ENCODE measurements at places on chromosomes 1 and 21.

GRCh38 chr1:78304761-78305160 lies 186.0 kb upstream of the PTGFR start:
- DNase-seq = no peak

DNA sequence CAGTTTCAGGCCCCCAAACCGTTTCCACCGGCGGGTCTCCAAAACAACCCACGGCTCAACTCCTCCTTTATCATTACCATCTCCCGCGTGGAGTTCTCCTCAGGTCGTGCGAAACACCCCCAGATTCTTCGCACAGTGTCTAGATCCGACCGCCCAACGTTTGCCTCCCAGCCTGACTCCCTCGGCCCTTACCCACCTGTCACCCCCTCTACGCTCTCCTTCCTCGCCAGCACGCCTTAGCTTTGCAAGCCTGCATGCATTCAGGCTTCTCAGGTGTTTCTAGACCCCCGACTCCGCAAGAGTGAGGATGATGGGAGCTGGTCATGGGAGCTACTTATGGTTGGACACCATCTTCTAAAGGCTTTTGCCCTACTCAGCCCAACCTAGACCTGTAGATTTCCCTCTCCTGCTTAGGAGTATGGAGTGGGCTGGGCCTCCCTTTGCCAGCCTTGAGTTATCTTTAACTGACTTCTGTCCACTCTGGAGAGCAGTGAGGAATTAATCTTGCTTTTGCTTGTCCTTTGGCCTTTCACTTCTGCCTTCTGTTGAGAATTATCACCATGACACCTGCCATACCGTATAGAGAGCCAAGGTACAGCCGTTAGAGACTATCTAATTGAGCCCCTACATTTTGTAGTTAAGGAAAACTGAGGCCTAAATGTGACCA lies 865 bp downstream of the ATP5IF1 start:
- DNase-seq = no peak

GRCh38 chr1:173395762-173396161 lies 81.4 kb upstream of the PRDX6 start:
- DNase-seq = no peak

DNA sequence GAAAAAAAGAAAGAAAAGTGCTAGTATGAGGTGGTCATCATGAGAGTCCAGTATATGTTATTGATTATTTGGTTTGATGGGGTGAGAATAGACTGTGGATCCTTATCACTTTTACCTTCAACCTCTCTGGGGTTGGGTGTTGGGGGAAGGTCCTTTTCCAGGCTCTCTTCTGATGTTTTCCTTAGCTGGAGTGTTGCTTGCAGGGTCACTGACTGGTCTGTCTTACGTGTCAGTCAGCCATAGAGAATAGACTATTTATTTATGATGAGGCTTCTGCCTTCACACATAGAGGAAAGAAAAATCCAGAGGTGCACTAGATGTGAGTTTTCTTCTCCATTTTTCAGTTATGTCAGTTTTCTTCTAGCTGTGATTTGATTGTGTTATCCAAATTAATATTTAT lies 36.5 kb downstream of the MAP3K21 start:
- no peak for DNase-seq

GRCh38 chr1:119712342-119713038 lies 756 bp downstream of the PHGDH start:
- DNase-seq = no peak

DNA sequence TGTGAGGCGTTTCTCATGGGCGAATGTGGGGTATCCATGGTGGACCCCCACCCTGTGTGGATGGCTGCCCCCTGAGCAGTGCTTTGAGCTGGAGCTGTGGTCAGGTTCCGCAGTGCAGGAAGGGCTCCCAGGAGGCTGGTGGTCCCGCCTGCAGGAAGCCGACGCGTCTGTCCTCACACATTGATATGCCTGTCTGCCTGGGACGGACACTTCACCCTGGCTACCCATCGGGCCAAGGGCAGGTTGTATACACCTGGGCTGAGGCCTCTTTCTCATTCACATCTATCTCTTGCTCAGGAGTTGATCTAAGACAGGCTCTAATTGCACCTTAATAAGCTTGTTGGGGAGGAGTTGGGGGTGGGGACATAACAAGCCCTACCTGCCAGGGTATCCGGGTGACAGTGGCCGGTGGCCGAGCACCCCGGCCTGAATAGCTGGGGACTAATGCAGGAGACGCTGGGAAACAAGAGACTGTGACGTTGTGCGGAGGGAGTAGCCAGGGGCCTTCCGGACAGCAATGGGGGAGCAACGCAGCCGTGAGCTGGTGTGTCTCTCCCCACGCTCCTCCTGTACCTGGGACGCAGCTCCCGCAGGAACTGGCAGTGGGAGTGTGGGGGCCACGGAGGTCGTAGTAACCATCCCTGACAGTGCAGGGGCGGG lies 21.7 kb downstream of the PDXK start:
- DNase-seq = no peak

DNA sequence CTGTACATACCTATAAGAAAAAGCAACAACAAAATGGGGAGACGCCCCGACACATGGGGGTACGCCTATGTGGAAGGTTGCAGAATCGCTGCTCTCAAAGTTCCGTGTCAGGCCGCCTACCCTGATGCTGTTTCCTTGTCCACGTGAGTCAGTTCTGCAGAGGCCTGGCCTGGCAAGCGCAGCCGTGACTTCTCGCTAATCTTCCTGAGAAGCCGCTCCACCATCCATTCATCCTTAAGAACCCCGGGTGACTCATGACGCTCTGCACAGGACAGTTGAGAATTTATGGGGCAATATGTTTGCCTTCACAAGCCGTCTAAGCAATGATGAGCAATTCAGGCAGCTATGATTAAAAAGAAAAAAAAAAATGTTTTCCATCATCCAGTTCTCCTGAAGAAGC lies 122.3 kb upstream of the TMPRSS2 start:
- DNase-seq = no peak

GRCh38 chr1:226551299-226551698 lies 2.7 kb downstream of the STUM start:
- no peak for DNase-seq

- DNase-seq = no peak
Measured at GRCh38 chr1:41542196-41542930, 57.9 kb upstream of the EDN2 start.

DNA sequence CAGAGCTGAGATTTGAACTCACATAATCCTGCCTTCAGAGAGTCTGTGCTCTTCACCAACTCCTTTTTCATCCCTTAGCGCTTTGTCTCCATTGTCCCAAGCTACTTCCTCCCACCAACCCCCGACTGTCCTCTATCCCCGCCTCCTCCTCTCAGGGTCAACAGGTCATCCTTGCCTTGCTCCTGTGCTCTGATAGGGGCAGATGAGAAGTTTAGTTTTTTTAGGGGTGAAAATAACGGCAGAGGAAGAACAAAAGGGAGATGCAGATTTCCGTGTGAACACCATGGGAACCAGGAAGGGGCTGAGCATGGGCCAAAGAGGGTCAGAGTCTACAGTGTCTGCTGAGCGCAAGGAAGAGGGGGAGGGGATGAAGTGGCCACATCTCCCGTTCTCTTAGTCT lies 31.9 kb downstream of the GLUL start:
- no peak for DNase-seq

DNA sequence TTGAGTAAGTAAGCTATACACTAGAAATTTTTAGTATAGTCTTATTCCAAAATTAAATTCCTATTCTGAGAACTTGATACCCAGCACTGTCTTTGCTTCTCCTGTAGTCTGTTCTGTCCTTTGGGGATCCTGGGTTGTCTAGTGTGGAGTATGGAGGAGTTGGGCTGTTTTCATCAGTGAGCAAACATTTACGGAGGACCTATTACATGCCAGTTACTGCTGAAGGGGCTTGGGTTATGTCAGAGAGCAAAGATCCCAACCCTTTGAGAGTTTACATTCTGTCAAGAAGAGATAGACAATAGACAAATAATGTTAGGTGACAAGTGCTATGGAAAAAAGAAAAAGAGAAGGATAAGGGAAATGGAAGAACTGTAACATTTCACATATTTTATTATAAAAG lies 9.0 kb downstream of the TRAPPC10 start:
- no peak for DNase-seq

DNA sequence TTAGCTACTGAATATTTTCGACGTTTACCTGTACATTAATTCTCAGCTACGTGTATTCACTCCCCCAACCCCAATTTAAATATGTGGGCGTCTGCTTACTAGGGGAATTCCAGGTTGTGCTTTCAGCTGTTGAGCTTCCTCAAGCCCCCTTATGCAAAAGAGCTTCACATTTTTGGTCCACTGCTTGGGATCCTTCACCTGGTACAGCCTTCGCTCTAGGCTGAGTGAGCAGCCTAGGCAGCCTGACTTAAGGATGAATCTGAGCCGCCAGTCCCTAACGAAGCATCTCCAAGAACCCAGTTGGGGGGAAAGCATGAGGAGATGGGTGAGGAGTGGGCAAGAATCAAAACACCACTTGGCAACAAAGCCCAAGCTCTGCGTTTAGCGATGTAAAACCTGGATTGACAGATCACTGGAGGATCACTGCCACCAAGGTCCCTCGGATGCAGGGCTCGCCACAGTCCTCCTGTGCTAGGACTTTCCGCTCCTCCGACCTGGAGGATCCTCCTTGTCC lies 674 bp downstream of the BCL10 start:
- peak; percentile 31 for DNase-seq

DNA sequence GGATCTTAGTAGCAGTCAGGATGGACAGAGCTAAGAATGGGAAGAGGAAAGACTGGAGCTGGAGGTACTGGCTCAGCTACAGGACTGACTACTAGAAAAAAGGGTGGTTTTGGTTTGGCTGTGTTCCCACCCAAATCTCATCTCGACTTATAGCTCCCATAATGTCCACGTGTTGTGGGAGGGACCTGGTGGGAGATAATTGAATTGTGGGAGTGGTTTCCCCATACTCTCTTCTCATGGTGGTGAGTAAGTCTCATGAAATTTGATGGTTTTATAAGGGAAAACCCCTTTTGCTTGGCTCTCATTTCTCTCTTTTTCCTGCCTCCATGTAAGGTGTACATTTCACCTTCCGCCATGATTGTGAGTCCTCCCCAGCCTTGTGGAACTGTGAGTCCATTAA lies 466.5 kb upstream of the DEPDC1 start:
- DNase-seq = no peak

GRCh38 chr1:22110016-22110415 lies 32.9 kb downstream of the WNT4 start:
- no peak for DNase-seq

- no peak for DNase-seq
Measured at GRCh38 chr1:81430955-81431623, 369.6 kb upstream of the ADGRL2 start.

GRCh38 chr1:228889289-228889688 lies 154.0 kb downstream of the RHOU start:
- no peak for DNase-seq

Data from CD4-positive, alpha-beta T cell treated with Interleukin-2 at 100 ng/mL for 4 hours (primary cell).